ENCODE measurements at places on chromosomes 4 and X. TPM values are rescaled to one million over a fixed set of nuclear protein-coding genes. Genes with fewer than 3 reads are reported as not detected.

DNA sequence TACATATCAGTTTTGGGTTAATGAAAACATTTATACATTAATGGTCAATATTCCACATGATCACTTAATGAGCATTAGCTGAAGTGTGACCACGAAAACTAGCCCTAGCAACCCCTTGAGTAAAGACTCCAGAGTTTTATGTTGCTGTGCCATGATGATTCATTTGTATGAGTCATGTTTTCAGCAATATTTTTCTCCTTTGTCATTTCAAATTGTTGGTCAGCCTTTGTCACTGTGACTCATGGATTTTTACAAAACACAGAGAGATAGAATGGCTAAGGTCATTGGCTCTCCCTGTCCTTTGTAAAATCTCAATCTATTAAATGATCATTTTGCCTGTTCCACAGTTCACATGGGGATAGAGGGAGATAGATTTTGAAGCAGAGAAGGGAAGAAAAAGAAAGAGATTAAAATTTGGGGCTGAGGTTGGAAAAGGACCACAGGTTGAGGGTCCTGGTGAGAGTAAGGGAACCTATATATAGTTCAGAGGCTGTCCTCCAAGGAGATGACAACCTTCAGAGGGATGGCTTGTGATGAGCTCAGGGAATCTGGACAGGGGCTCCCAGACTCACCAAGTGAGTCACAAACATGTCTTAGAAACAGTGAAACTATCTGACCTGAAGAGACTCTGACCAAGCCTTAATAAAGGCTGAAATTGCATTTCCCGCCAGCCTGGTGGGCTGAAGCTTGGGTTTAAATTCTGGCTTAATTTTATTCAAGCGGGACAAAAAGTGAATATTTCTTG is 25.6 kb downstream of the NR0B1 start:
- H3K4me1 ChIP-seq: peaks cover 2% of the 10 kb centered on the region
- no peaks in the 10 kb centered on the region for H3K36me3 ChIP-seq
- no peak overlapping the region for H3K27ac ChIP-seq
- no peaks in the 10 kb centered on the region for H3K27me3 ChIP-seq
- DNase-seq: no peak

GRCh38 chr4:3851211-3851610 is 85.0 kb downstream of the ADRA2C start:
- no peaks in the 10 kb centered on the region for H3K27me3 ChIP-seq
- DNase-seq: no peak
- no peak overlapping the region for H3K4me3 ChIP-seq
- no peak overlapping the region for H3K27ac ChIP-seq
- no peaks in the 10 kb centered on the region for H3K36me3 ChIP-seq

DNA sequence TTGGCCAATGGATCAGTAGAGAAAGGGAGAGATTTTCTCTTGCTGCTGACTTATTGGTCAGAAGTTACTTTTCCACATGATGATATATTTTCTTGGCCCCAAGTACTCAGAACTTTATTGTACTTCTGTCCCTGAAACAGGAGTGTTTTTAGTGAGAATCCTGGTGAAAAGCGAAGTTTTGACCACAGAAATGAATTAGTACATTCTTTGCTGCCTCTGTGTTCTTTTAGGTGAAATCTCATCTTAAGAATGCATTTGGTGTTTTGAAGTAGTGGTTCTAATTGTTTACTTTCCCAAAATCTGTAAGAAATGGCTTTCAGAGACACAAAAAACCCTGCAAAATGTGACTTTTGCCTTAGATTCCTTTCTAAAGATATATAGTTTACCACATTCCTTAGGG is 240.4 kb downstream of the FRMPD4 start:
- H3K4me3 ChIP-seq: no peak overlapping the region
- no peaks in the 10 kb centered on the region for H3K27me3 ChIP-seq
- no peak overlapping the region for H3K27ac ChIP-seq

GRCh38 chr4:107721436-107722100 is 1.5 kb upstream of the PAPSS1 start:
- no peak overlapping the region for H3K27ac ChIP-seq
- peak; percentile 75 for DNase-seq
- peak overlapping the region; percentile 91 for H3K4me3 ChIP-seq

GRCh38 chr4:612749-613125 is 12.6 kb upstream of the PDE6B start:
- no peak for DNase-seq
- peaks cover 3% of the 10 kb centered on the region for H3K27me3 ChIP-seq
- no peak overlapping the region for H3K4me3 ChIP-seq
- no peaks in the 10 kb centered on the region for H3K36me3 ChIP-seq

GRCh38 chr4:26194764-26195163 is 126.0 kb upstream of the RBPJ start:
- no peaks in the 10 kb centered on the region for H3K27me3 ChIP-seq
- peaks cover 8% of the 10 kb centered on the region for H3K36me3 ChIP-seq
- peak overlapping the region; percentile 96 for H3K27ac ChIP-seq
- peak overlapping the region; percentile 12 for H3K4me3 ChIP-seq

FRG2 gene
- not detected for total RNA-seq

Data from activated CD4-positive, alpha-beta T cell treated with anti-CD3 and anti-CD28 coated beads, Interleukin-2, amount 10 ng/mL, durations not matched to agents 24 days and 14 days (primary cell).